ENCODE measurements at places on chromosomes 12 and 14. TPM values are rescaled to one million over a fixed set of nuclear protein-coding genes. Genes with fewer than 3 reads are reported as not detected.

Gene GALNT8
- total RNA-seq, result 1.5 TPM

Gene SYNDIG1L
- not detected for total RNA-seq

DNA sequence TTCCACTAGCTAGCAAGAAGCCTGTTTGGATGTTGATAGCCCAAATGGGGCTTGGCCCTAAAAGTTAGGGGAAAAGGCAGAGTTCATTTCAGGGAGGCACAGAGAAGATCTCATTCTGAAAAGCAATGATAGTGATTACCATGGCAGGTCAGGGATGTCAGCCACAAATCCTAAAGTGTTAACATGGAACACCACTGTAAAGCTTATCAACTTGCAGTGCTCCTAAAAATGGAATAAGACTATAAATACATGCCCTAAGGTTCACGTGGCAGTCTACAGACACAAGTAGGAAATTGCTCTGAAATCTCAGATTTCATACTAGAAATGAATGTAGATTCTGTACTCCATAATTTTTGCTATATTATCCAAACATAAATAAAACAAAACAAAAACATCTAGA is 280.0 kb upstream of the E2F7 start:
- H3K4me3 ChIP-seq, result no peak overlapping the region
- H3K27me3 ChIP-seq, result peaks cover 2% of the 10 kb centered on the region
- no peak for DNase-seq
- no peaks in the 10 kb centered on the region for H3K36me3 ChIP-seq

DNA sequence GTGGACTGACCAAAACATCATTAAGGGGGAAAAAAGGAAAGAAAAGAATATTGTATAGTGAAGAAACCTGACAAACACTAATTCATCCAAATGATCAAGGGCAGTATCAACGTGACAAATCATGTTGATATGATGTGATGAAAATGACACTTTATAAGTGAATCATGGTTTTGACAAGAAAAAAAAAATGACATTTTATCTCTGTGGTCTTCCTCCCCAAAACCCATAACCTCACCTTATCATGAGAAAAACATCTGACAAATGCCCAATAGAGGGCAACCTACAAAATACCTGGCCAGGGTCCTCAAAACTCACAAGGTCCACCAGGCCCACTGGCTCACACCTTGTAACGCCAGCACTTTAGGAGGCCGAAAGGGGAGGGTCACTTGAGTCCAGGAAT is 13.8 kb downstream of the TMED10 start:
- no peak overlapping the region for H3K4me3 ChIP-seq
- H3K4me1 ChIP-seq, result peaks cover 29% of the 10 kb centered on the region
- DNase-seq, result no peak
- H3K27me3 ChIP-seq, result no peaks in the 10 kb centered on the region
- H3K27ac ChIP-seq, result no peak overlapping the region
- H3K36me3 ChIP-seq, result peaks cover 11% of the 10 kb centered on the region

DNA sequence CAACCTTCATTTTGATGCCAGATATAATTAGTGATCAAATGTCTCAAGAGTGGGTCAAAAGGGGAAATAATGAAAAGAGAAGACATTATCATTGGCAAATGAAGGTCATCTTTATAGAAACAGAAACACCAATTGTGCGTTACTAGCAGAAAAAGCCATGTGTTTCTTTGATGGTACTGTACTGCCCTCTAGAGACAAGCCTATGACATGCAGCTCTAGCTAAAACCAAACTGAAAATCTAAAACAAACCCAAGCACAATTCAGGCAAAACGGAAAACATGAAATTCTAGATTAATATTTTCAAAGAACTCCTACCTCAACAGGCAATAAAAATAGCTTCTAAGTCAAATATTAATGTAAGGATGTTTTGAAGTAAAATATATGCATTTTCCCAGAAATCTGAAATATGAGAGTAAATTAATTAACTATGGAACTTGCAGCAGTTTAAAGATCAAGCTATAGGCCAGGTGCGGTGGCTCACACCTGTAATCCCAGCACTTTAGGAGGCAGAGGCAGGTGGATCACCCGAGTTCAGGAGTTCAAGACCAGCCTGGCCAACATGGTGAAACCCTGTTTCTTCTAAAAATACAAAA is 115.4 kb downstream of the KLHL28 start:
- H3K27ac ChIP-seq, result no peak overlapping the region
- H3K27me3 ChIP-seq, result peaks cover 6% of the 10 kb centered on the region
- peaks cover 3% of the 10 kb centered on the region for H3K4me1 ChIP-seq
- no peak for DNase-seq
- no peaks in the 10 kb centered on the region for H3K36me3 ChIP-seq

GRCh38 chr12:24661657-24662096 is 287.2 kb downstream of the BCAT1 start:
- H3K4me1 ChIP-seq, result no peaks in the 10 kb centered on the region
- no peak overlapping the region for H3K27ac ChIP-seq
- DNase-seq, result no peak
- H3K4me3 ChIP-seq, result no peak overlapping the region

- no peak overlapping the region for H3K4me3 ChIP-seq
- no peak overlapping the region for H3K27ac ChIP-seq
- no peaks in the 10 kb centered on the region for H3K4me1 ChIP-seq
- no peaks in the 10 kb centered on the region for H3K36me3 ChIP-seq
Measured at GRCh38 chr12:25787701-25788100, 170.8 kb upstream of the RASSF8 start.

DNA sequence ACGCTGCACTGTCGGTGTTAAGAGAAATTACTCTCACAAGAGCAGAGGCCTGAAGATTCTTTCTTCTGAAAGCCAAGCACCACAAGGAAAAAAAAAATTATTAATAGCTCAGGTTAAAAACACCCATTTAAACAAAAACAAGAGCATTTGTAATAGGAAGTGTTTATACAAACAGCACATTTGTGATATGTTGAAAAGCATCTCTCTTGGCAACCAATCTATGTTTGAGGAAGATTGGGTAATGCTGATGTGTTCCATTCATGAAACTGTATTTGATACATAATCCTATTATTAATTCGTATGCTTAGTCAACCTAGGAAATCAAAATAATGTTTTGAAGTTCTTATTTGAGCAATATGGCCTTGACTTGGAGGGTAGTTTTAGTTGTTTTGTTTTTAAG is 36.5 kb downstream of the SSPN start:
- no peak overlapping the region for H3K4me3 ChIP-seq
- H3K27ac ChIP-seq, result no peak overlapping the region
- H3K27me3 ChIP-seq, result no peaks in the 10 kb centered on the region
- no peak for DNase-seq
- H3K36me3 ChIP-seq, result peaks cover 8% of the 10 kb centered on the region

DNA sequence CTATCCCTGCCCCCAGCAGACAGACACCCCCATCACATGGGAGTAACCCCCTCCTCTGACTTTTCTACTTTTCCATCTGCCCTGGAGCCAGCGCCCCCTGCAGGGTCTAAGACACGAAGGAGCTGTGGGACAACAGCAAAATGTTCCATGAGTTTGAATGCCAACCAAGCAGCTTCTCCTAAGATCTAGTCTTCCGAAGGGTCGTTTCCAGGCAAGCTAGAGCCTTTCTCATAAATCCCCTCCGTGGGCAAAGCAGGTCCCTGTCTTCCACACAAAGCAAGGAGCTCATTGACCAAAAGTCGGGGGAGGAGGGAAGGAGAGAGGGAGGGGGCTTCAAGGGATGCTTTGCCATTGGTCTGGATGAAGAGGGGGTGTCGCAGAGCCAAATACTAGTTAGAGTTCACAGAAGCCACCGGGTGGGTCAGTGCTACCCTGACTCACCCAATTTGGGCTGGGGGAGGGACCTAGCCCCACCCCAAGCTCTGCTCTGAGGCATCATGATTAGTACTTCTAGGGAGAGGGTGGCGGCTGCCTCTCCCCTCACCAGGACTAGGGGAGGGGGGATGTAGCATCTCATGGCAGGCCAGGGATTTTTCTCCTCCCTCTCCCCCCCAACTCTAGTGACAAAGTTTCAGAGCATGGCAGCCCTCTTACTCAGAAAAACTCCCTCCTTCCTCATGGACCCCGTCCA is 1.6 kb downstream of the MSI1 start:
- peaks cover 77% of the 10 kb centered on the region for H3K27me3 ChIP-seq
- no peak for DNase-seq
- H3K27ac ChIP-seq, result no peak overlapping the region
- peak overlapping the region; percentile 53 for H3K4me3 ChIP-seq

Measured in activated B cell treated with CpG ODN at 0.5 μM for 24 hours (primary cell).